Posterior vena cava (tissue), 2 donors: ENCODE measurements at places on chromosomes 3 and 15. TPM values are rescaled to one million over a fixed set of nuclear protein-coding genes. Genes with fewer than 3 reads are reported as not detected.
A peak's percentile ranks its signal among the peaks of the same experiment; 100 is the strongest.

DNA sequence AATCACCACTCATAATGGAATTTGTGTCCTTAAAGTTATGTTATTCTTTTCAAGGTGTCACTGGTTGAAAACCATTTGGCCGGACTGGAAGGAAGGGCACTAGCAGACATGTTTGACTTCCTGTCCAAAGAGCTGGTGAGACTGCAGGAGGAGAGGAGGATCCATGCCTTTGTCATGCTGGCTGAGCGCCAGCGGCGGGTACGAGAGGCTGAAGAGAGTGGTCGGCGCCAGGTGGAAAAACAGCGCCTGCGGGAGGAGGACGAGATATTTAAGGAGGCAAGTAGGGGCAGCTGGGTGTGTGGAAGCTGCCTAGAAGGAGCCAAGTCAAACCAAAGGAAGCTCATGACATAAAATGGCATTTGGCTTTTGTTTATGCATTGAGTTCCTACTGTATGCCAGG lies 38.0 kb upstream of the NR1I2 start:
- DNase-seq, result no peak

GRCh38 chr3:105868431-105868741 lies 426 bp downstream of the CBLB start:
- peak; percentile 90 for DNase-seq

DNA sequence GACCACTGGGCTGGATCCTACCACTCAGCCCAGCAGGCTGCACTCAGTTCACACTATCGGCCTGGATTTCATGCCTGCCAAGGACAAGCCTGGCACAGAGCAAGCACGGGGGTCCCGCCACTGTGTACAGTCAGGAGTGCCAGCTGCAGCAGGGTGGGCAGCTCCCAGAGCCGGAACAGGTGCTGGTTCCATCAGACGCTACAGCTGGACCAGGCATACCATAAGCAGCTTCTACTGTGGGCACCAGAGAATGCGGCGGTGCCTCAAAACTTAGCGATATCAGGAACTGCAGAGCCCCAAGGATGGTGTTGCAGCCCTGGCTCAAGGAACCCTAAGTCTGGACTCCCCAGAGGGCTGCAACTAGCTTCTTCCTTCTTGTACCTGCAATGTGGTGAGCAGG lies 124.8 kb downstream of the BCHE start:
- no peak for DNase-seq

DNA sequence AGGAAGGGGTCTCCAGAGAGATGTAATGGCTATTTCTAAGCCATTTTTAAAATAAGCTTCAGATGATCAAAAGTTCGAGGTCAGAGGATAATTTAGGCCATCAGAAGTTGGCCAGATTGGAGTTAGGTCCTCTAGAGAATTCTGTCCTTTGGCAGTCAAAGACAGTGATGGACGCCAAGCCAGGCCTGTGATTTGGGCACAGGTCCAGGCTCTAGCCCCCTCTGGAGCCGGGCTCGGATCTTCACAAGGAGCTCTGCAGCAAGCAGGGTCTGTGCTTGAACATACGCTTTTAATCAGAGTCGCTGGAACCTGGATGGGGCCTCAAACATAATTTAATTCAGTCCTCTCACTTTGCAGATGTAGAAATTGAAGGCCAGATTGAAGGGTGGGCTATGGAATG lies 151.4 kb upstream of the BCL6 start:
- DNase-seq, result no peak

GRCh38 chr3:136409549-136409948 lies 159.4 kb downstream of the PCCB start:
- DNase-seq, result no peak

DNA sequence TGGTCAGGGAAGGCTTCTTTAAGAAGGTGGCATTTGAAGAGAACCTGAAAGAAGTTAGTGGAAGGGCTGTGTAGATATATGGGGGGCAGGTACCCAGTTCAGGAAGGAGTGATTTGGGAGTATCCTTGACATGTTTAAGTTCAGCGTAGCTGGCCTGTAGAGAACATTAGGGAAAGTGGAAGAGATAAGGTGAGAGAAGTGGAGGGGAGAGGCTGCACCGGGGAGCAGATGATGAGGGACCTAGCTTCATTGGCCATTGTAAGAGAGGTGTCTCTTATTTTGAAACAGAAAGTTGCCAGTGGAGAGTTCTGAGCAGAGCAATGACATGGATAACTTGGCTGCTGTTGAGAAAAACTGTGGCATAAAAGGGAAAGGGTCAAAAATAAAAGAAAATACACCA lies 44.6 kb upstream of the MME start:
- DNase-seq, result no peak

GRCh38 chr3:10268930-10269329 lies 20.7 kb downstream of the TATDN2 start:
- DNase-seq, result peak; percentile 9

DNA sequence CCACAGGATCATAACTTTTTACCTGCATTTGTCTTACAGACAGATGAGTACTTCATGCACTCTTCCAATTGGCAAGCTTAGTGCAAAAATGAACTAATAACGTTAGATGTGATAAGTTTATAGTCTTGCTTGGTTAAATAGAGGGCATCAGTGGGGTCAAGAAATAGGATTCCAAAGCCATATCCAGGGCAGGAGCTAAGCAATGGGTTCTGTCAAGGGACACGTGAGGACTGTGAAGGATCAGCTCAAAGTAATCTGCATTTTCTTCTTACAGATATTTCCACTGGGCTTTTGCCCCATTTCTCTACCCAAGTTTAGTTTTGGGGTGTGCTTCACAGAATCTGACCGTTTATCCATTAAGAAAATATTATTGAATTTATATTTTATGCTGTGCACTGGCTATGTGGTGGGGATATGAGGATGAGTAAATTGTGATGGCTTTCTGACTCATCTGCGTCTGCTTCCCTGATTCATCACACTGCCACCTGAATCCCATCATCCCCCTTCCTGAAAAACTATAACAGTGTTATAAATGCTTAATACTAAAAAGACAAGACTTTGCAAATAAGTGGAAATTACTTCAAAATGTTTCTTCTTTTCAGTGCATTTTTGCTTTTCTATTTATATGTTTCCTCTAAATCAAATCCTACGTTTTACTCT lies 17.5 kb downstream of the PPP2R3A start:
- DNase-seq, result no peak

The CLDN11 gene
- total RNA-seq, result 26.5 TPM

The THPO gene
- total RNA-seq, result 0.71 TPM

The CAPN3 gene
- total RNA-seq, result 7.6 TPM
